Caki2 (cell line): ENCODE measurements at places on chromosomes 11 and 22. TPM values are rescaled to one million over a fixed set of nuclear protein-coding genes. Genes with fewer than 3 reads are reported as not detected.
A peak's percentile ranks its signal among the peaks of the same experiment; 100 is the strongest.

- peak; percentile 41 for DNase-seq
Observed at GRCh38 chr22:43993072-43993760, 30.9 kb upstream of the PARVB start.

GRCh38 chr11:2933375-2934020, 4.3 kb upstream of the PHLDA2 start:
- DNase-seq = peak; percentile 90

Gene RASL10A
- total RNA-seq = not detected in 2 replicates

DNA sequence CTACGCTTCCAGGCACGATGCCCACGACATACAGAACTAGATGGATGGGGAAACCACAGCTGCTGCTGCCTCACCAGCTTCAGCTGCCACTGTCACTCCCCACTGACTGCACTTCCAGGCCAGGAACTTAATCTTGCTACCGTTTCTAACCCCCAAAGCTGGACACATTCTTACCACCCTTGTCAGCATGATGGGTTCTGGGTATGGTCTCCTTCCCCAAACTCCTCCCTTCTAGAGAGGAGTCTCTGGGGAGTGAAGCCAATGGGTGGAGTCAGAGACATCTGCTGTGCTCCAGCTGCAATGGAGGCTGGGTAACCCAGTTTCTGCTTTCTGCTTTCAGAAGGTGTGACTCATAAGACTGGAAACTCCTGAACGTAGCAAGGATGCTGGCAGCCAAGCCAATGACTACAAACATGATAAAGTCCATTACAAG, 87.0 kb upstream of the THY1 start:
- peak; percentile 10 for DNase-seq

DNA sequence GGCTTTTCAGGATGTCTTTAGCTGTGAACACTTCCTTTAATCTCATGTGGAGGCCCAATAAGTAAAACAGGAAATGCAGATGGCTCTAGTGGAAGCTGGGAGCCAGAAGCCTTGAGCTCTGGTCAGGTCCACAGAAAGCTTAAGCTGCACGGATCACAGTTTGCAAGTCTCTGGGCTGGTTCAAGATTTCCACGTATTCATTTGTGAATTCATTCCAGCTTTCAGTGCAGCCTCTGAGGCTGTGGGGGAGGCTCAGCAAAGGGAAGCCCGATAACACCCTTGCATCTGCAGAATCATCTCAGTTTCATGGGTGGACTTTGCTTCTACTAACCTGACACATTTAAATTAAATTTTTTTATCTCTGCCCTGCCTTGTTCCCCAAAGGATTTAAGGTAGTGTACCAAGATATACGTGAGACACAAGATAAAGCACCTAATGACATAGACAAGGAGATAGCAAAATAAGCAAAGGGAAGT, 65.6 kb downstream of the ISX start:
- DNase-seq = no peak

DNA sequence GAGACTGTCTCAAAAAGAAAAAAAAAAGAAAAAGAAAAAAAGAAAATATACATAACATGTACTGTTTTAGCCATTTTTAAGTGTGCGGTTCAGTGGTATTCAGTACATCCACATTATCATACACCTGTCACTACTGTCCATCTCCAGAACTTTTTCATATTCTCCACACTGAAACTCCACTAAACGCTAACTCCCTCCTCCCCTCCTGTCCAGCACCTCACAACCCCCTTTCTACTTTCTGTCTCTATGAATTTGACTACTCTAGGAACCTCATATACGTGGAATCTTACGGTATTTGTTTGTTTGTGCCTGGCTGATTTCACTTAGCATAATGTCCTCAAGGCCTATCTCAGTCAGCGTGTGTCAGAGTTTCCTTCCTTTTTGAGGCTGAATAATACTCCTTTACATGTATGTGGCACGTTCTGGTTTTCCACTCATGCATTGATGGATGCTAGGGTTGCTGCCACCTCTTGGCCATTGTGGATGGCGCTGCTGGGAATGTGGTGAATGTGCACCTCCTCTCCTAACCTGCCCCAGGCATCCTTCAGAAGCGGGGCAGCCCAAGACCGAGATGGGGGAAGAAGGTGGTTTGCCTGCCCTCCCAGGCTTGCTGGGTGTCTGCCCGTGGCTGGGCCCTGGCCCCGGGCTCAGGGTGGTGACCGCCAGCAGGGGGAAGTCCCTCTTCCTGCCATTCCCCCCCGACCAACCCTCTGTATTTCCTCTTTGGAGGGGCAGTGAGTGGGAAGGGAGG, 60.5 kb downstream of the BCR start:
- DNase-seq = no peak

DNA sequence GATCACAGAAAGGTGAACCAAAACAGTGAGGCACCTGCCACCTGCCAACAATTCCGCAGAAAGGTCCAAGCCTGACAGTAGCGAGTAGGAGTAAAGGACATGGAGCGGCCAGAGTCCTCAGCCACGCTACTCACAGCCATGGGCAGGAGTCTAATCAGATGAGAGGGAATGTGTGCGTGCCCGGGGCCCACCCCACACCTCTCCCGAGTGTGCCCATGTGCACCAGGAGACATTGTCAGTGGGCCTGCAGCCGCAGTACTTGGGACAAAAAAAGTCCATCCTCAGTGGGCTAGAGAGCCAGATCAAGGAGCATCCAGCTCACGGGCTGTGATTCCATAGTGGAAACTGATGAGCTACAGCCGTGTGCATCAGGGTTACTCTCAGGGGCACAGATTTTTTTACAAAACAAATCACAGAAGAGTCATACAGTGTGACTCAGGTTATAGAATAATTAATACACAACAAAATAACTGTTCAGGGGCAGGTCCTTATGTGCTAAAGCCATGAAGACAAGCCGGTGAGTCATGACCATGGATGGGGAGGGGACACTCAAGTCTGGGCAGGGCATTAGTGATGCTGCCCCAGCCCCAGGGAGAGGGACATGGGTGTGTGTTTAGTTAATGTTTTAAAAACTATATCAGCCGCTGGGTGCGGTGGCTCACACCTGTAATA, 12.0 kb downstream of the SART1 start:
- peak; percentile 23 for DNase-seq

Gene TIMM8B
- total RNA-seq = 33.6 and 76.9 TPM in 2 replicates

- peak; percentile 55 for DNase-seq
Observed at GRCh38 chr11:109795234-109795633, 298.0 kb upstream of the ZC3H12C start.

Gene LAYN
- total RNA-seq = not detected in 2 replicates

DNA sequence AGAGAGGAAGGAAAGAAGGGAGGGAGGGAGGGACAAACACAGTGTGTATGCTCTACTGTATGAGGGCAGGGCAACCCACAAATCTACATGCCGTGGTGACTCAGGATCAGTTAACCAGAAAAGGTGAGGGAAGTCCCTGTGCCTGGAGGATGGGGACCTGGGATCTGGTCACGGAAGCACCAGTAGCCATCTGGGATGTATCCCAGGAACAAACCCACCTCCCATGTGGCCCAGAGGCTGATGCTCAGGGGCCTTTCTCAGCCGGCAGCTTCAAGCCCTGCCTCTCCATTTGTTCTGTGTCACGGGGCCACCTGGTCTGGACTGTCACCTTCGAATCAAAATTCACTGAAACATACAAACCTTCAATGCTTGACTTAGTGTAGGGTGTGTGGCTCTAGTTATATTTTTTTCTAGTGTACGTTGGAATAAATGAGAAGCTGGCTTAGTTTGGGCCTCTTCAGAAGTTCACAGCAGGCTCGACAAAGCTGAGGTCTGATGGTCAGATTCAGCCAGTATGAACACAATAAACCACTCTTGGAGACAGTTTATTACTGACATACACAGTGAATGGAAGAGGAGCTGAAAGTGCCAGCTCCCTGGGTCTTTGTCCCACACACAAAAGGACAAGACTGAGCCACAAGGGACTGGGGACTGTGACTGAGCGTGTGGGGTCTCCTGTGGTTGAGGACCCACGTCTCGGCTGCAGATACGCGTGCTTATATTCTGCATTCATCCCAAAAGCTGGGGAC, 23.5 kb upstream of the RTL6 start:
- DNase-seq = no peak

GRCh38 chr11:38208951-38209350, 1610.9 kb upstream of the RAG2 start:
- DNase-seq = no peak

Gene PKNOX2
- total RNA-seq = not detected in 2 replicates

Gene NPTXR
- 6.2 and 6.7 TPM in 2 replicates for total RNA-seq

Gene SHANK2
- total RNA-seq = 1.2 and 5.8 TPM in 2 replicates

Gene SYT8
- total RNA-seq = not detected in 2 replicates

- no peak for DNase-seq
Observed at GRCh38 chr22:31137721-31138120, 2.6 kb downstream of the PLA2G3 start.

Gene SPTBN2
- total RNA-seq = 0.71 and 0.87 TPM in 2 replicates

Gene PGM2L1
- total RNA-seq = 0.17 and 0.26 TPM in 2 replicates

- DNase-seq = no peak
Observed at GRCh38 chr11:44868455-44869421, 81.9 kb downstream of the TP53I11 start.

DNA sequence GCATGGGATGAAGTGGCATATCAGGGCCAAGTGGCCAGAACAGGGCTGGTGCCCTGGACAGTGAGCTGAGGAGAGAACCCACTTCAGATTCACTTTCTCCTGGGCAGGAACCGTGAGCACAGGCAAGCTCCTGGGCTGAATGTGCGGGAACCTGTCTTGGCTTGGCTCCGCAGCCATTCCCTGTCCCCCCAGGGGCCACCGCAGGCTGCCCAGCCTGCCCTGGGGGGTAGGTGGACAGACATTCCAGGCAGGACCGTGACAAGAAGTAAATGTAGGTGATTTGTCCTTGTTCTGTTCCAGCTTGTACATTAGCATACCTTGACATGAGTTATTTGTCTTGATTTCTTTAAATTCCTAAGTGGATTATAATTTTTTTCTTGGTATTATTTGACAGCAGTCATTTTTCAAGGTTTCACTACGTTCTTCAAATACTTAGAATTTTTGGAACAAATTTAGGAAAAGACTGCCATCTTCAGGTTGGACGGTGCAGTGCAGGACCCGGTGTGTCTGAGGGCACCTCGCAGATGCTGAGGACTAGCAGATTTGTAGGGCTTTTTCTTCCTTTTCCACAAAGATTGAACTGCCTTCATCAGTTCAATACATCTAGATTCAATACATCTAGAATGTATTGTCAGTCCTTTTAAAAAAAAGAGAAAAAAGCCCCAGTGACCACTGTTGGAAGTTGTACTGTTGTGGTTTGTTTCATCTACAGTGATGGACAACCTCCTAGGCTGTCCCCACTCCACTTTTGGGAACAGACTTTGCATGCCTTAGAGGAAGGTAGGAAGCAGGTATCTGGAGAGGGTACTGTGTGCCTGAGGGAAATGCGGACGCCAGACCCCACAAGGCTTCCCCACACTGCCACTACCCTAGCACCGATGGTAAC, 115.1 kb upstream of the RASSF10 start:
- peak; percentile 45 for DNase-seq

Gene PIH1D2
- 0.49 and 11.4 TPM in 2 replicates for total RNA-seq

DNA sequence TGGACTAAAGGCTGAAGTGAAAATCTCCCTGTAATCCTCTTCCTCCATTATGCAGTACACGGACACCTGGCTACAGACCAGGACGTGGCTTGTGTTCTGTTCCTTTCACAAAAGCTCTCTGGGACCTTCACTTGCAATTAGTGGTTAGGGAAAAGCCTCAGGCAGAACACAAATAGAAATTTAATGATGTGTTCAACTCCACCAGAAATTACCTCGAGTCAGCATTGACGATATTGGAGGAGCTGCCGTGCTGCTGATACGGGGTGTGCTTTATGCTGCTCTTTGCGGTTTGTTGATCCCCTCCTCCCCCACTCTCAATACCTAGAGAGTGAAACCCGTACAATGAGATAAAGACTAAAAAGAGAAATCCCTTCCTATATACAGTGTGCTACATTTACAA, 48.9 kb downstream of the POLD3 start:
- DNase-seq = no peak

DNA sequence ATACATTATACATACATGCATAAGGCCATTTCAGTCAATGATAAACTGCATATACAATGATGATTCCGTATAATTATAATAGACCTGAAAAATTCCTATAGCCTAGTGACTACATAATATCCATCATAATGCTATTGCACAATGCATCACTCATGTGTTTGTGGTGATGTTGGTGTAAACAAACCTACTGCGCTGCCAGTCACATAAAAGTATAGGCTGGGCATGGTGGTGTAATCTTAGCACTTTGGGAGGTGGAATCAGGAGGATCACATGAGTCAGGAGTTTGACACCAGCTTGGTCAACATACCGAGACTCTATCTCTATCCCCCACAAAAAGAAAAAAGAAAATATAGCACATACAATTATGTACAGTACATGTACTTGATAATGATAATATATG, 163.7 kb upstream of the DDI1 start:
- no peak for DNase-seq

DNA sequence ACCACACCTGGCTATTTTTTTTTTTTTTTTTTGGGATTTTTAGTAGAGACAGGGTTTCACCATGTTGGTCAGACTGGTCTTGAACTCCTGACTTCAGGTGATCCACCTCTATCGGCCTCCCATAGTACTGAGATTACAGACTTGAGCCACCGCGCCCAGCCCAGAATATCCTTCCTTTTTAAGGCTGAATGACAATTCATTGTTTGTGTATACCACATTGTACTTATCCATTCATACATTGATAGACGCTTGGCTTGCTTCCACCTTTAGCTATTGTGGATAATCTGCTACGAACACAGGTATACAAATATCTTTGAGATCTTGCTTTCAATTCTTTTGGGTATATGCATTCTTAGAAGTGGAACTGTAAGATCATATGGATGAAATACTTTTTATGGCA, 10.8 kb upstream of the RASSF10 start:
- no peak for DNase-seq

DNA sequence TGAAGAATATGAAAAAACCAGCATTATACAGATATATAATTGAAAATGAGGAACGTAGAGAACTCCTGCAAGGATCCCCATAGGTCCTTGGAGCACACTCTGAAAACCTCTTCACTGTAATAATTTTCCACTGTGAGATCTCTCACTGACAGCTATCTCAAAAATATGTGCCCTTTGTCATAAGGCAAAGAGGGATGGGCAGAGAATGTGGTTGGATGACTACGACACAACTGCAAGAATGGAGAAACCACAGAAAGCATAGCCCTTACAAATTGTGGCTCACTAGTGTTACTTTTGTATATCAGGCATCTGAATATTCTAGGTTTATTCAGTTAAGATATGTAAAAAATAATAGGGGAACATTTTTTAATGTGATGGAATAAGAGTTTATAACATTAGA, 7.9 kb upstream of the CTSC start:
- DNase-seq = no peak

GRCh38 chr11:119518746-119519730, 96.1 kb upstream of the THY1 start:
- DNase-seq = peak; percentile 23

GRCh38 chr11:22193348-22194051, 615 bp downstream of the ANO5 start:
- no peak for DNase-seq

GRCh38 chr11:134609361-134610115, 197.5 kb upstream of the B3GAT1 start:
- DNase-seq = no peak
